T-helper 1 cell (primary cell): ENCODE measurements at places on chromosomes 3 and 15.

- no peak for DNase-seq
Measured at GRCh38 chr3:36876181-36876936, 68.5 kb downstream of the TRANK1 start.

DNA sequence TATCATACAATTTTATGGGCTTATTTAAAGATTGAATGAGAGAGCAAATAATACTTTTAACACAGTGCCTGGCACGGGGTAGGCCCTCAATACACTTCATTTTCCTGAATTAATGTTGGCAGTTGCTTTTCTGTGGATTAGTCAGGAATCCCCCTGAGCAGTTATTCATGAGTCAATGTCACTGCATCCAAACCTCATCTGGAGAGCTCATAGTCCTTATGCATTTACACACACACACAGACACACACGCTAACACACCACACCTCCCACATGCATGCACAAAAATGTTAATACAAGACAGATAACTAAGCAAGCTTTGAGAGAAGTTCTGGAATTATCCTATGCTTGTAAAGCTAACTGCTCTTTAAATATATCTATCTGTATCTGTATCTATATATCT, 34.0 kb upstream of the TNFAIP8L3 start:
- DNase-seq = no peak

DNA sequence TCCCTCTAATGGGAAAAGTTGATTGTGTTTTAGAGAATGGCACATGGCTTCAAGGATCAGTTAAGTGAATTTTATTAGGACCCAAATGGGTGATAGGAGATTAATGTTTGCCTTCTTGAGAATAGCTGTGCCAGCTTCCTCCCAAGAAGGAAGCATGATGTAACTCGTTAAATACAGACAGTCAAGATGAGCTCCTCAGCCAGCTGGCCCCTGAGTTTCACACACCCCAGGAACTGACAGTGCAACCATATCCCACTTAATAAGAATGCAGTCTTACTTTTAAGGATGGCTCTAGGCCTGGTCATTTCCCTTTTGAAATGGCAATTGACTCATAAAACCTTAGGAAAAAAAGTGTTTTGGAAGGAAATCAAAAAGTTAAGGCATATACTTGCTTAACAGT, 472.8 kb upstream of the KCNMB2 start:
- DNase-seq = no peak

DNA sequence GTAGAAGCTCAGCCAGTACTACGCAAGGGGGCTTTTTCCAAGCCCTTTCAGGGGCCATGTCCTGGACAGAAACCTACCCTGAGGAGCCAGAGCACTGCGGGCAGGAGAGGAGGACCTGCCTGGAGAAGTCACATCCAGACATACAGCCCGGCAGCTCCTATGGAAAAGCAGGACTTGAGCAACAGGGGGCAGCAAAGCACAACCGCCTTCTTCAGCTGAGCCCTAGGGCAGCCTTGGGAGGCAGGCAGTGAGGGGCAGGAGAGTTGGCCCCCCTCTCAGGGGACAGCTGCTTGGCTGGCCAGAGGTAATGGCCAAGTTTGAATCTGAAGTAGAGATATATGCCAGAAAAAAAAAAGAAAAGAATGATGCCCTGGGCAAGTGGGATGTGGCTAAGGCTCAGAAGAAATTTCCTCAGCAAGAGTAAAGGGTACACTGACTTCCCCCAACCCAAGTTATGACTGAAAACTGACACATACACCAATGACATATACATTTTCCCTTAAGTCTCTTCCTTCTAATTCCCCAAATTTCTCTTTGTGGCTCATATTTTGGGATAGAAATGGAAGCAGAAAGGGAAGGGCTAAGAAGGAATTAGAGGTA, 56.9 kb downstream of the CYP19A1 start:
- no peak for DNase-seq

- no peak for DNase-seq
Measured at GRCh38 chr3:49937090-49937489, 2.9 kb upstream of the RBM6 start.

- no peak for DNase-seq
Measured at GRCh38 chr3:78894787-78895186, 873.0 kb downstream of the ROBO1 start.

DNA sequence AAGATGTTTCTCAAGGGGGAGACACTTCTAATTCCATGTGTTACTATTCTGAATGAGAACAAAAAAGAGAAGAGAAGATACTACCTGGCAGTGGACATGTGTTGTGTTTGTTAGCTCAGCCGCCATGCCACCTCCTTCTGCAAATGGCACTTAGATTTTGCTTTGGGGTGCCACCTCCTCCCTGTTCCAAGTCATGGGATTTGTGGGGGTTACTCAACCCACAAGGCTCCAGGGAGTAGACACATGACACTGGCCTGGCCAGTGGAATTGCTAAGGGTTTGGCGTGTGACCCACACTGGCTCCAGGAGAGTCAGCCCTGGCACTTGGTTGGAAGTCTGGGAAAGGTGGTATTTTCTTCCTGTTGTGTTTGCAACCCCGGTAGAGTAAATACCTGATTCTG, 129.1 kb downstream of the ZNF621 start:
- no peak for DNase-seq

GRCh38 chr3:194046995-194047645, 88.8 kb upstream of the HES1 start:
- peak; percentile 33 for DNase-seq

GRCh38 chr3:115877615-115877899, 254.2 kb downstream of the GAP43 start:
- DNase-seq = no peak

- no peak for DNase-seq
Measured at GRCh38 chr3:140428380-140428779, 249.5 kb upstream of the TRIM42 start.

GRCh38 chr3:42061713-42062380, 29.3 kb upstream of the TRAK1 start:
- no peak for DNase-seq

DNA sequence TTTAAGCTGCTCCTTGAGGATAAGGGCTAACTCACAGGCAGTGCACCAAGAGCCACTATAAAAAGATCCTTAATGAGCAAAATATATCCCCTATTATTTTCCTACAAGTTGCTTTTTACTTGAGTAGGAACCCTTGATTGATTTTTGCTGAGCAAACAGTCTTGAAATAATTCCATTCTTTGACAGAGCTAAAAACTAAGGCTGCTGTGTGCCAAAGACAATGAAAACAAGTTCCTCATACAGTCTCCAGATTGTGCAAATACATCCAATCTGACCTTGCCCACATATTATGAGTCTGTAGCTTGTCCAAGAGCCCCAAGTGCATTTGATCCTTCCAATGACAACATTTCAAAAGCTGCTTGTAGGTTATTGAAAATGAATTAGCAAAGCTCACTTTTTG, 15.0 kb downstream of the PRKAR2A start:
- DNase-seq = no peak

GRCh38 chr15:76823890-76824289, 81.2 kb downstream of the SCAPER start:
- no peak for DNase-seq

DNA sequence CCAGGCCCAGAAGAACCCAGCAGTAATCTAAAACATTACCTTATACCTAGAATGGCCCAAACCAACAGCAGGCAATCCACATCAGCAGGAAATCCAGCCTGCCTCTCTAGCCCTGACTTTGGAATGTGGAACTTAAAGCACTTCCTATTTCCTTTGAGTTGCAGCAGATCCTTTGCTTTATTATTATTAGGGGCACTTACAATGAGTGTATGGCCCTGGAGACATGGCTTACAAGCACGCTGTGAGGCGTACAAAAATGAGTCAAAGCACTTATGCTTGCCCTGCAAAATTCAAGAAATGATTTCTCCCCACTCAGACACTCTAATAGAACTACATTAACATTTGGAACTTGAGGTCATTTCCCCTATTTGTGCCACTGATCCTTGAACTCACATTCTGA, 9.5 kb upstream of the KNSTRN start:
- DNase-seq = no peak

GRCh38 chr15:39075756-39076341, 505.0 kb upstream of the THBS1 start:
- no peak for DNase-seq

- DNase-seq = no peak
Measured at GRCh38 chr15:65355988-65356353, 21.8 kb downstream of the IGDCC3 start.

GRCh38 chr3:25120665-25121064, 307.4 kb upstream of the RARB start:
- no peak for DNase-seq

- no peak for DNase-seq
Measured at GRCh38 chr15:81749716-81750375, 296.0 kb downstream of the MEX3B start.

- no peak for DNase-seq
Measured at GRCh38 chr3:157859541-157859940, 246.7 kb downstream of the SHOX2 start.

- no peak for DNase-seq
Measured at GRCh38 chr15:62444104-62445022, 279.3 kb upstream of the C2CD4B start.

DNA sequence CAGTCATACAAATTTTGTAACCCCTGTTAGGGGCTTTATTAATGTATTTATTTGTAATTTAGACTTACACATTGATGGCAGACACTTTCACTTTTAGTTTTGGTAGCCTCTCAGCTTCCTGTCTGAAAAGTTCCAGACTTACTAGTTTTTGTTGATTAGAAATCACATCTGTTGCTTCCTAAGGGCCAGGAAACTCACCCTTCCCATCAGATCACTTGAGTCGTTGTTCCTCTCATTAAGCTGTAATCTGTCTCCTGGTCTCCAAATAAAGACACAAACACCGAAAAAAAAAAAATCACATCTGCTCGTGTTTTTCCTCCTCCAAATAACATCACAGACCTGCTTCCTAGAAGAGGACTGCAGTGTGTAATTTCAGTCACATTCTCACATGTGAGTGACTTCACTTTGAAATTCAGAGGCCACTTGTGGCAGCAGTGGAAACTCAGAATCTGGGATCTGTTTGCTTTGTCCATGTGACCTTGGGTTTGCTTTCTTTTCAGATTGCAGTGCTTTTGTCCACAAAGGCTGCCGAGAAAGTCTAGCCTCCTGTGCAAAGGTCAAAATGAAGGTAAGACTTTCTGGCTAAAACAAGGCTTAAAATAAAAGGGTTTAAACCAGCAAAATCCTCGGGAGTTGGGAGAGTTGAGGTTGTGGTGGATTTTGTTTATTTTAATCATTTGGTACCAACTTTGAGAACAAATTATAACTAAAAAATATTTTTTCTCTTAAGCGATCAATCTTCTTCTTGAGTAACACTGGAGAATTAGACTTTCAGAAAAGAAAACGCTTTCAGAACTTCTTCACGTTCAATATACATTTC, 87.0 kb downstream of the KLHL25 start:
- no peak for DNase-seq

GRCh38 chr15:71096676-71097075, 18.6 kb upstream of the THSD4 start:
- DNase-seq = no peak

DNA sequence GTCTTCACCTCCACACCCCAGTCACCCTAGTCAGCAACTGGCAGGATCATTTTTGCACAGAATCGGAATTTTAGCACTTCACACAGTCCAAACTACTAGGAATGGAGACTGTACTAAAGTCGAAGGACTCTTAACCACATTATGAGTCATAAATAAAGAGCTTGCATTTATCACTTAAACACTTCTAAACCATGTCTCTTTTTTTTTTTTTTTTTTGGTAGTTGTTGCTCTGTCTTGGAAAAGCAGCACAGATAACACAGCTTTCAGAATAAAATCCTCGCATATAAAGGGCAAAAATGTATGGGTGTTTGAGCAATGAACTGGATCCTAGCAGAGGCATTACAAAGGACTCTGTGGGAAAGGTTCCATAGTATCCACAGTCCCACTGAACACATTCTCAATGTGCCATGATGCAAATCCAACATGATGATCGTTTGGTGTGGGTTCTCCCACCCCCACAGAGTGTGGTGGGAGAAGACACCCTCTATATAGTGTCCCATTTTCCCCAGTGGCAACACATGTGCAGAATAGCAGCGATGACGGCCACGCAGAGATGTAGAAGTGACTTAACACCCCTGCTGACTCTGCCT, 47.1 kb downstream of the FOXP1 start:
- DNase-seq = no peak

DNA sequence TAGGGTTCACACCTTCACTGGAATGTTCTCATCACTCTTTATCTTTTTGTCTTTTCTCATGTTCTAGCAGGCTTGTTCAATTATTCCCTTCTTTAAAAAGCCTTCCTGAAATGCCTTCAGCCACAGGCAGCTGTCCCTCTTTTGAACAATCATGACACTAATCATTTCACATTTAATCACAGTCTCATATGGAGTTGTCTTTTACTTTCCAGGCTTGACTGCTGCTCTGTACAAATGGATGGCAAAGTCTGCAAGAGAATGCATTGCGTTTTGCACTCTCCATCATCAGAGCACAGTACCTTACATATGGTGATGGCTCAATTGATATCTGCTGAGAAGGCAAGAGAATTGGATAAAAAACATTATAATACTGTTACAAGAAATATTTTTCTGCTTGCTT, 529.8 kb downstream of the DIPK2A start:
- DNase-seq = no peak

DNA sequence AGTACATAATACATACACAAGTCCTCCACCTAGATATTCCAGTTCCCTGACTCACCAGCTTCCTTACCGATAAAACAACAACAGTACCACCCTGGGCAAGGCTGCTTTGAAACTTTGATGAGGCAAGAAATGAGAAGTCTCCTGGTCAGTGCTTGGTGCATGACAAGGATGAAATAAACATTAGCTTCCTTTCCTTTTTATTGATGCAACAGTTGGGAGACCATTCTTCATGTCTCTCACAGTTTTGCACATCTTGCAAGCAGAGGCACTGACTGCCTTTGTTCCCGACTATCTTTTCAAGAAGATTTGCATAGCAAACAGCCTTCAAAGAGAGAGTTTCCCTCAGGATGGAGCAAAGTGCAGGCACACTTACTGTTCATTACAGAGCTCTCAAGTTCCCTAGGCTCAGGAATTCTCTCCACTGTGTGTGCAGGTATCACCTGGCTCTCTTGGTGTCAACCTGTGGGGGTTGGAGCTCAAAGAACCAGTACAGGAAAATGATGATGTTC, 65.2 kb downstream of the MYLK start:
- DNase-seq = no peak

DNA sequence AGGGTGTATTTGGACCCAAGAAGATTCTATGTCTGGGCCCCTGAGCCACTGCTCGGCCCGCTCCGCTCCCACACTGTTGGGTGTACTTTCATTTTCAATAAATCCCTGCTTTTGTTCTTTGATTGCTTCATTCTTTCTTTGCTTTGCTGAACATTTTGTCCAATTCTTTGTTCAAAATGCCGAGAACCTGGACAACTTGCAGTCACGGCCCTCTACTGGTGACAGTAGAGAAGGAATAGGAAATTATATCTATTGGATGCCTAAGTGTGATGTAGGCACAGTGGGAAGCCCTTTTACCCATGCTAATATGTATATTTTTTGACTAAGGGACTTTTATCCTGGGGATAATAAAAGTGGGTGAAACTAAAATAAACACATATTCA, 340.8 kb downstream of the LRRC3B start:
- DNase-seq = no peak

DNA sequence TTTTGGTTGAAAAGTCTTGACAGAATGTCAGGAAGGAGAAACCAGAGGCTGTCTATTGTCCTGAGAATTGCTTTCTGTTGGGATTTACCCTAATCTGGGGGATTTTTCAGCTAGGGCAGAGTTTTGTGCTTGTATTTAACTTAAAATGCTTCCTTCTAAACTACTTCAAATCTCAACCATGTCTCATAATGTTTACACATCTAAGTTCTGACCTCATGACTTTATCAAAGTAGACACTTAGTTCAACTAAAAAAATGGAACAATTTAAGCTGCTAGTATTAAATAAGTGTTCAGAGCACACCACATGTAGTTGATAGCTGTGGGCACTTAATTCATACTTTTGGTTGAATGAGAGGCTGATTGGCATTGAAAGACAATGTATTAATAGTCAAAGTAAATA, 28.2 kb downstream of the CLDN1 start:
- DNase-seq = no peak
